Tibial artery (tissue), 4 donors: ENCODE measurements at places on chromosomes 6 and 20.

- no peak overlapping the region for H3K4me3 ChIP-seq
- H3K27me3 ChIP-seq = peaks cover 24% of the 10 kb centered on the region
- no peaks in the 10 kb centered on the region for H3K4me1 ChIP-seq
- no peak for DNase-seq
Observed at GRCh38 chr6:36797055-36797454, 42.2 kb downstream of the CPNE5 start.

DNA sequence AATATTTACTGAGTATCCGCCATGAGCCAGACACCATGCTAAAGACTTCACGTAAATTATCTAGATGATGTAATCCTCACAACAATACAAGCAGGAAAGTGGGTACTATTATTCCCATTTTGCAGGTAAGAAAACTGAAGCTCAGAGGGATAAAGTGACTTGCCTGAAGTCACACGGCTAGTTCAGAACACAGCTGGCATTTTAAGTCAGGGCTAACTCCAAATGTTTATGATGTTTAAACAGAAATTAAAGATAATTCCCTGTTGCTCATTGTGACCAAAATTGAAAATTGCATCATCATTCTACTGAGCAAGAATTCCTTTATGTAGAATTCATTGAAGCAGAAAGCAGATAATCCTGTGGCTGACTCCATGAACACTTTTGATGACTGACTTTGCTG is 71.3 kb upstream of the STXBP5 start:
- H3K27ac ChIP-seq = no peak overlapping the region
- H3K4me1 ChIP-seq = no peaks in the 10 kb centered on the region
- DNase-seq = no peak
- H3K27me3 ChIP-seq = no peaks in the 10 kb centered on the region

DNA sequence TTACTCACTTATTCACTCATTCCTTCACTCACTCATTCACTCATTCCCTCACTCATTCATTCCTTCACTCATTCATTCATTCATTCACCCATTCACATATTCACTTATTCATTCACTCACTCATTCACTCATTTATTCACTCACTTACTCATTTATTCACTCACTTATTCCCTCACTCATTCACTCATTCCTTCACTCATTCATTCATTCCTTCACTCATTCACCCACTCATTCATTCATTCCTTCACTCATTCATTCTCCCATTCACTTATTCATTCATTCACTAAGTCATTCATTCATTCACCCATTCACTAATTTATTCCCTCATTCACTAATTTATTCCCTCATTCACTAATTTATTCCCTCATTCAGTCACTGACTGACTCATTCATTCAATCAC is 127.6 kb downstream of the EDN3 start:
- no peak overlapping the region for H3K4me3 ChIP-seq
- H3K27ac ChIP-seq = no peak overlapping the region
- DNase-seq = no peak
- no peaks in the 10 kb centered on the region for H3K36me3 ChIP-seq
- peaks cover 5% of the 10 kb centered on the region for H3K27me3 ChIP-seq

DNA sequence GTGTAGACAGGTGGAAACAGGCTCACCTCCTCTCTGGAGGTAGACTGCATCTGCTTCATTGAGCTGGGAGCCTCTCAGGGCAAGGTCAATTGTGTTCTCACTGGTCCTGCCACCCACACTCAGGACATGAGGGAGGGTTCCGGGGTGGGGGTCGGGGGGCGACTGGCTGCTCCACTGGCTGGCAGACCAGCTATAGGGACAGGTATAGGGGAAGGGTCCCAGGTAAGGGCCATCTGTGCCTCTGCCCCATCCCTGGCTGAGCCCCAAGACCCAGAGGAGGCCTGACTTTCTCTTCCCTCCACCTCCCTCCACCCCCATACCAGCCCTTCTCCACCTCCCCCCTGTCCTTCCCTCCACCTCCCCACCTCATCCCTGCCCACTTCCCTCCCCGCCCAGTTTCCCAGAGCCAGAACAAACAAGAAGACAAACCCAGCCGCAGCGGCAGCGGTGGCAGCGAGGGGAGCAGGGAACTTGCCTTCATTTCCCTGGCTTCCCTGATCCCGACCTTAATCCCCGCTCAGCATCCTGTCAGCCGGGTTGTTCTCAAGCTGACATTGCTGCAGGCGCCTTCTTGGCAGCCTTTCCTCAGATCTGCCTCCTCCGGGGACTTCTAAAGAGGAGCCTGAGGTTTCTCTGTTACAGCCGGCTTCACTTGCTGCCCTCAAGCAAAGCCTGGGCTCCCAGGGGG is 18.3 kb upstream of the FOXP4 start:
- no peaks in the 10 kb centered on the region for H3K36me3 ChIP-seq
- H3K4me1 ChIP-seq = no peaks in the 10 kb centered on the region
- peaks cover 61% of the 10 kb centered on the region for H3K27me3 ChIP-seq
- H3K27ac ChIP-seq = no peak overlapping the region
- H3K4me3 ChIP-seq = no peak overlapping the region
- no peak for DNase-seq

DNA sequence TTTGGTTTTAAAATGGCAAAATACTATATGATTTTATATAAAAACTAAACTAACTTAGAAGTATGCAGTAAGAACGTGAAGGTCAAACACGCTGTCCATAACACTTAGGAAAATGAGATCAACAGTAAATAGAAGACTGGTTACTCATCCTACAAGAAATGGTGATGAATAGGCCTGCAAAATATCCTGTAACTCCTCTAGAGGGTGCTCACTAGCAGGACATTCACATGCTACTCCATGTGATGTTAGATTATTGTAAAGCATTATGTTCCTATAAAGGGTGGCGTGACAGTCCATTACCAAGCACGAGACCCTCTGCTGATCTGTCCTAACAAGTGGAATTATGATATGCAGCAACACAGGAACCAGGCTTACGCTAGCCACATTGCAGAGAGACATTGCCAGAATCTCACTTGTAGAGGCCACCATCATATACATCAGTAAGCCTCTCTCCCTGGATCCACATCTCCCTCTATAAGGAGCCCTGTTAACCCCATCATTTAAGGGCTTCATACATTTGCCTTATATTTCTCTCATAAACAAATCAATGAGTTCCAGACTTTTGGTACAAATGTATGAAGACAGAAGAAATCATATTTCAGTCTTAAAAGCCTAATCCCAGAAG is 18.0 kb upstream of the DEFB129 start:
- DNase-seq = no peak
- no peaks in the 10 kb centered on the region for H3K36me3 ChIP-seq
- no peaks in the 10 kb centered on the region for H3K4me1 ChIP-seq
- H3K27ac ChIP-seq = no peak overlapping the region
- H3K27me3 ChIP-seq = no peaks in the 10 kb centered on the region
- H3K4me3 ChIP-seq = no peak overlapping the region

DNA sequence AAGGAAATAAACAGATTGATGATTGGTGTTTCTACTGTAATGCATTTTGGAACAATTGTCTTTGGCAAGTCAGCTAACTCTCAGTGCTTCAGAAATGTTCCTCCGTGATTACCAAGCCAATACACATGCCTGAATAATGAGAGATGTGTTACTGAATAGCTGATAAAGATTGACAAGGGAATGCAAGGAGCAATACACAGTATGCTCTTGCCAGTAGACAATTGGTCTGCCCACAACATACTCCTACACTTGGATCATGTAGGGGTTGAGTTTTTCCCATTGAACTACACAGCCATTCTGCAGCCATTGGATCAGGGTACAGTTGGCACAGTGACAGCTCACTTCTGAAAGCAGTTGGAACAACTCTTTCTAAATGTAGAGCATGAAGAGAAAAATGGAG is 5.6 kb upstream of the GJB7 start:
- no peak overlapping the region for H3K4me3 ChIP-seq
- H3K27ac ChIP-seq = no peak overlapping the region
- DNase-seq = no peak
- no peaks in the 10 kb centered on the region for H3K27me3 ChIP-seq
- H3K4me1 ChIP-seq = peaks cover 16% of the 10 kb centered on the region

DNA sequence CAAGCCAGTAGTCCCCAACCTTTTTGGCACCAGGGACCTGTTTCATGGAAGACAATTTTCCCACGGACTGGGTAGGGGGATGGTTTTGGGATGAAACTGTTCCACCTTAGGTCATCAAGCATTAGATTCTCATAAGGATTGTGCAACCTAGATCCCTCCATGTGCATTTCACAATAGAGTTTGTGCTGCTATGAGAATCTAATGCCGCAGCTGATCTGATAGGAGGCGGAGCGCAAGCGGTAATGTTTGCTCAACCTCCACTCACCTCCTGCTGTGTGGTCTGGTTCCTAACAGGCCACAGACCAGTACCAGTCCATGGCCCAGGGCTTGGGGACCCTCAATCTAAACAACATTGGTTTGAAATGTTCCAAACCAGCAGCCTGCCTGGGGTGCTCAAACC is 137.0 kb upstream of the STXBP5 start:
- no peak overlapping the region for H3K27ac ChIP-seq
- no peaks in the 10 kb centered on the region for H3K36me3 ChIP-seq
- no peak overlapping the region for H3K4me3 ChIP-seq

- H3K27me3 ChIP-seq = no peaks in the 10 kb centered on the region
- no peak overlapping the region for H3K27ac ChIP-seq
- DNase-seq = no peak
Observed at GRCh38 chr6:50998905-50999304, 180.2 kb downstream of the TFAP2B start.

GRCh38 chr6:89736893-89737292 is 82.7 kb downstream of the MDN1 start:
- peaks cover 76% of the 10 kb centered on the region for H3K36me3 ChIP-seq
- no peak overlapping the region for H3K27ac ChIP-seq
- H3K4me1 ChIP-seq = no peaks in the 10 kb centered on the region
- no peak for DNase-seq

DNA sequence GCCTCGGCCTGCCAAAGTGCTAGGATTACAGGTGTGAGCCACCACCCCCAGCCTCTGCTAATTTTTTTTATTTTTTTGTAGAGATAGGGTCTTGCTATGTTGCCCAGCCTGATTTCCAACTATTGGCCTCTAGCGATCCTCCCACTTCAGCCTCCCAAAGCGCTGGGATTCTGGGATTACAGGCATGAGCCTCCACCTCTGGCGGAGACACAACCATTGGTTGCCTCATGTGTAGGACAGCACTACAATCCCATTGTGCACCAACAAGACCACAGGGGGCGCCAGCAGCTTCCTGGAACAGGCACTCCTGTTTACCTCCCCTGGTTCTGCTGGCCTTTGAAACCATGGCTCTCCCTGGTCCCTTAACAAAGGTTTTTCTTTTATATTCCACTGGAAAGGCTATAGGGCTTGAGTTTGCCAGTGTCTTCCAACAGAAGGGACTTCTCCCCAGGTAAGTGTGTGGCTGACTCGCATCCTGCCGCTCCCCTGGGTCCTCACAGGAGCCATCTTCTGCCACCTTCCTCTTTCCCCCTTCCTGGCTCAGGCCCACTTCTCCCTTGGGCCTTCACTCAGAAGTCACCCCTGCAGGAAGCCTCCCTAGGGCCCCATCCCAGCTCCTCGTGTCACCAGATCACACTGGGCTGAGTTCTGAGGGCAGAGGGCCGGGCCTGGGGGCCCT is 39.2 kb upstream of the TLDC2 start:
- H3K4me3 ChIP-seq = no peak overlapping the region
- H3K36me3 ChIP-seq = no peaks in the 10 kb centered on the region
- peaks cover 44% of the 10 kb centered on the region for H3K4me1 ChIP-seq
- H3K27me3 ChIP-seq = no peaks in the 10 kb centered on the region
- H3K27ac ChIP-seq = peak overlapping the region; percentile 90

DNA sequence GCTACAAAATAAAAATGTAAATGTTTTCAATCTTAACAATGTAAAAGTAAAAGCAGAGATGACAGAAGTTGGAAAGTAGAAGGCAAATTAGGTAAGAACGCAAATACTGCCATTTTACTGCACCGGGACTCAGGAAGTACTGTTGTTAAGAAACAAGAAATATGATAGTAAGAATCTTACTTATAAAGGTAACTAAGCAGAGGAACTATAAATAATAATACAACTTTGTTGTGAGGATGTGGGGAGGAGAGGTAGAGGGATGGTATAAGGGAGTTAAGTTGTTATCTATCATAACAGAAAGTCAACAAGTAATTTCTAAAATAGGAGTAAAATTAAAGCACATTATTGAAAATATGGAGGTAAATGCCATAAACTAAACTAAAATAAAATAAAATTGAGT is 104.3 kb upstream of the MRPS10 start:
- H3K36me3 ChIP-seq = no peaks in the 10 kb centered on the region
- no peak overlapping the region for H3K27ac ChIP-seq
- no peaks in the 10 kb centered on the region for H3K4me1 ChIP-seq
- no peaks in the 10 kb centered on the region for H3K27me3 ChIP-seq

GRCh38 chr6:14121936-14122344 is 4.4 kb downstream of the CD83 start:
- no peak overlapping the region for H3K27ac ChIP-seq
- no peaks in the 10 kb centered on the region for H3K27me3 ChIP-seq
- H3K4me3 ChIP-seq = no peak overlapping the region
- H3K4me1 ChIP-seq = peaks cover 11% of the 10 kb centered on the region

DNA sequence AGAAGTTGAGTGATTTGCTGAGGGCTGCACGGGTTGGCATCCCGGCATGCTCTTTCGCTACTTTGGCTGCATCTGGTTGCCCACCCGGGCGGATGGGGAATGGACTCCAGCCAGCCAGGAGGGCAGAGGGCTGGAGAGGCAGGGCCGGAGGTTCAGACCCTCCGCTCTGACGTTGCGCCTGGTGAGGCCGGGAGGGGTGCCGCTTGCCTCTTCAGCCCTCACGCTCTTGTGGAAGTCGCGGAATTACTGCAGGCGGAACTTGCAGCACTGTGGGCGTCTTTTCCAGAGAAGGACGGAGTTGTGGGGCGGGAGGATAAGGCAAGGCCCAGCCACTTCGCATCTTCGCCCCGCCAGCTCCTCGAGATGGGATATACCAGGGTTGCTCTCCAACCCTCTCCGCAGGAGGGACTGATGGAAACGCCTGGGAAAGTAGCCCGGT is 656 bp downstream of the RTEL1 start:
- peak overlapping the region; percentile 86 for H3K27ac ChIP-seq
- H3K27me3 ChIP-seq = peaks cover 3% of the 10 kb centered on the region
- no peak for DNase-seq
- peaks cover 36% of the 10 kb centered on the region for H3K36me3 ChIP-seq

GRCh38 chr6:43678341-43678740 is 9.2 kb downstream of the MRPS18A start:
- H3K4me3 ChIP-seq = no peak overlapping the region
- H3K4me1 ChIP-seq = no peaks in the 10 kb centered on the region
- peaks cover 50% of the 10 kb centered on the region for H3K36me3 ChIP-seq
- no peak overlapping the region for H3K27ac ChIP-seq
- no peak for DNase-seq

DNA sequence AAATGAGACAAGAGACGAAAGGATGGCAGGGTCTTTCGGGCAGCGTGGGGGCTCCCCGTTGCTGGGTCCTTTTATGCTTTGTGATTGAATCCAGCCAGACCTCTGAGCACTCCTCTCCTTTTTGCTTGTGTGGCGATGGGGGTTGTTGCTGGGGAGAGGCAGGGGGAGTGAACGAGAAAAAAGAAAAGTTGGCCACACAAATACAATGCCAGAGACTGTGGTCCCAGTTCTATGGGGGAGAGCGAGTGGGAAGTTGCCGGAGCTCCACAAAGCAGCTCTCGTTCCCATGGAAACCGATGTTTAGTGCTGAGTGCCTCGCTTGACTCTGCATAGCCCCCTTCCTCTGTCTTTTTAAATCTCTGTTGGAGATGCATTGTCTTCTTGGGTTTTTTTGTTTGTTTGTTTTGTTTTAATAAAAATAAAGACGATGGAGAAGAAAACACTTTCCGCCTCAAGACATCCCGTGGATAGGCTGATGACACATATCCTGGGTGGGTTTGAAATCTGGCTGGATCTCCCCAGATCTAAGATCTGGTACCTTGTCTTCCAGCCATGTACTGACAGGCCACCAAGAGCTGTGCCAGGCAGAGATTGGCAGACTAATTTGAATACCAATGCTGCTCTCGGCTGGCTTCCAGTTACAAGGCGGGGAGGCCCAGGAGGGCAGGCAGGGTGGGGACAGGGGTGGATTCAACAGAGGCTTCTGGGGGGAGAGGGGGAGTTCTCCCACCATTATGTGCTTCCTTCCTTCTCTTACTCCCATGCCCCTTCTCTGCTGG is 529.3 kb downstream of the QKI start:
- DNase-seq = no peak
- no peak overlapping the region for H3K27ac ChIP-seq
- H3K4me1 ChIP-seq = peaks cover 21% of the 10 kb centered on the region
